ENCODE measurements at places on chromosomes 13 and 19.

DNA sequence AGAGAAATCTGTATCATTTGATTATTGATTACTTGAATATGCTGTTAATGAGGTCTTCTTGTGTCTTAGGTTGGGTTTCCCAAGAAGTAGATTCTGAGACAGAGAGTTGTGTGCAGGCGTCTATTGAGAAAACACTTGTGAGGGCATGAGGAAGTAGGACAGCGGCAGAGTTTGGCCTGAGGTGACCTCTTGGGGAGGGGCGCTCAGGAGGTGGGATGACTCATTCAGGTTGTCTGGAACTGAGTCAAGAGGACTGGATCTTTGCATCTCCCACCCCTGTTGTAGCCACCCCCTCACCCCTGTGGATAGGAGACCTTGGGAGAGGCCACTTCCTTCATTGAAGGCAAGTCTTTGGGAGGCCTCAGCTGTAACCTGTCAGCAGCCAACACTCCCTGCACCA, 35.2 kb upstream of the WDFY2 start:
- peak; percentile 62 for DNase-seq

- no peak for DNase-seq
Observed at GRCh38 chr13:76733671-76734070, 152.5 kb downstream of the KCTD12 start.

DNA sequence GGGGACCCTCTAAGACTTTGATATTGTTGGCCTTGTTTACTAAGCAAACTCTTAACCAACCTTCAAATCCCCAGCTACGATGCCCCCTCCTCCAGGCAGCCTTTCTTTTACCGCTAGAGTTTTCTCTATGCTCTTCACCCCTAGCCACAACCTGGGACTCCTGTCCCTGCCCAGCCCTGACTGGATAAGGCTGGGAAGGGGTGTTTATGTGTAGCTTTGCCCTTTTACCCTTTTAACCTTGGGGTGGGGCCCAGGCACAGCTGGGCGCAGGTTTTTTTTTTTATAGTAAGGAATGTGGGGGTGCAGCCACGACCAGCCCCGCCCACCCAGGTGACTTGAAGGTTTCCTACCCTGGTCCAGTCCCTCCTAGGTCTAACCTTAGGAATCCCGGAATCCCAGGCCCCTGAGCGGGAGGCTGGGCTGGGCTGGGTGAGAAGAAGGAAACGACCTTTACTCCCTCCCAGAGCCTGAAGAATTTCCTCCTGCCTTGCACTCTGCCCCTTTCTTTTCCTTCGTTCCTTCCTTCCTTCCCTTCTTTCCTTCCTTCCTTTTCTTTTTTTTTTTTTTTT, 12.2 kb downstream of the TJP3 start:
- DNase-seq, result no peak

DNA sequence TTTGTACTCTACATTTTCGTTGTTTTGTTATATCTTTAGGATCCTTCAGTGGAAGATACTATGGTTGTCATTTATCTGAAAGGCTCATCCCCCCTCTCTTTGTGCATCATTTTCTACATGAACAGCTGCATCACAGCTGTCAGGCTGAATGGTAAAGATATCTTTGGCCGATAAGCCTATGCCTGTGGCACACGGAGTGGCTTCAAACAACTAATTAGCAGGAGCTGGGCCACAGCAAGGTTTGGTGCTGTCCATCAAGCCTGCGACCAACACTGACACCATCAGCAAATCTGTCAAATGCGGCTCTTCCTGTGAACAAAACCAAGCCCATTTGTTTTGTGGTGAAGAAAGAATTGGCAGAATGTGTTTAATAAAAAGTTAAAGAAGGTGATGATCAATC, 334.4 kb downstream of the PCDH9 start:
- no peak for DNase-seq

GRCh38 chr13:48709213-48709612, 55.5 kb downstream of the CYSLTR2 start:
- DNase-seq, result no peak

DNA sequence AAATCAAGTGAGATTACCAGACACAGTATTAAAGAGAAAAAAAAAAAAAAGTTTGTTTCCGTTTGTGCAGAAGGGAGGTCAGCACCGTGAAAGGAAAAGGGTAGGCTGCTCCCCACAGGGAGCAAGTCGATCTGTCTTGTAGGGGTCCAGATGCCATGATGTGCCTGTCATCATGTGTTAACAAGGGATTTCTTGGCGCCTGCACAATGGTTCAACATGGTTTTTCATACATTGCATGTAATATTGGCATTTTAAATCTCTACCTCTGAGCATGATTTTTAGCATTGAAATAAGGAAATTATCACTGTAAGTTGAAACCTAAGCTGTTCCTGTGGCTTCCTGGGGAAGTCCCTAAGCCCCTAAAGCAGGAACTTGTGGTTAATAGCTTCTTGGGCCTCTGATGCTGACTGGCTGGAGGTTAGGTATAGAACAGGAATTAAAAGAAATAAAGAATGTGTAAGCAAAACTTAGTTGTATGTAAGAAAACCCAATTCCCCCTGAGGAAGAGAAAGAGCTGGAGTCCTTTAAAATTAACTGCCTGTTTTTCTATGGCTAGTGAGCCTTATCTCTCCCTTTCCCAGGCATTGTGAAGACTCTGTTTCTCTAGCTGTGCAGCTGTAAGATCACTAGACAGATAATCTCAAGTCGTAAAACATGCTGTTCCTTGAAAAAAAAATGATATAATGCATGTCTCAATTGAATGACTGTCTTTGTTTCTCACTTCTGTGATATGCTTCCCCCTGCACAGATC, 7.4 kb upstream of the FCGBP start:
- DNase-seq, result peak; percentile 91

DNA sequence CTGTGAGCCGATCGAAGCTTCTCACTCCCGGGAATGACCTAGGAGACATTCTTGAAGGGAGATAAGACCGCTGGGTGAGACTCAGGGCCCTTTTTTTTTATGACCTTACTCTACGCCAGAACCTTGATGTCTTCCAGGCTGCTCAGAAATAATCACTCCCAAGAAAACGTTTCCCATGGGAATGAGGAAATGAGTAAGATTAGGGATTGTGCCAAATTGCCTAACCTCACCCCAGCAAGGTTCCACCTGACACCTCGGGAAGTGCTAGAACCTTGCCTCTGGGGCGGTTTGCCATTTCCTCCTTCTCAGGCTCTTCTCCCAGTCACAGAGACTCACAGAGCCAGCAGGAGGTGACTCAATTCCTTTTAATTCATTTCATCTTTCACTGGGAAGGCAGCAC, 2.3 kb downstream of the SLC46A3 start:
- DNase-seq, result no peak

- DNase-seq, result peak; percentile 47
Observed at GRCh38 chr19:49019242-49019932, 2.5 kb upstream of the LHB start.

- DNase-seq, result no peak
Observed at GRCh38 chr19:13764821-13765394, 586 bp downstream of the MRI1 start.

- DNase-seq, result no peak
Observed at GRCh38 chr19:37986048-37986750, 79.2 kb downstream of the SIPA1L3 start.

DNA sequence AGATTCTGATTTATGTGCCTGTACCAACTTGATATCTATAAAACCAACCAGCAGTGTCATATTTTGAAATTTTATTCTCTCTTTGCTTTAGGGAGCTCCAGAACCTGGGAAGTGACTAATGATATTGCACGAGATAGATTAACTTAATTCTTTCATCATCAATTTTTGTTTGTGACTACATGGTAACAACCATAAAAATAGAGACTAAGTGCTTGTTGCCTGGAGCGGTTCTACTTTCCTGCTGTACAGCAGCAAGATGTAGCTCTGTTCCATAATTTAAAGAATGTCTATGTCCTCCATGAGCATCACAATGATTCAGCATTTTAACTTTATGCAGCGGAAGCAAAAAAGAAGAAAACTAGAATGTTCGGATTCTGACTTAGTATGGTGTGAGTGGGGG, 275.6 kb downstream of the KLF5 start:
- DNase-seq, result peak; percentile 22

DNA sequence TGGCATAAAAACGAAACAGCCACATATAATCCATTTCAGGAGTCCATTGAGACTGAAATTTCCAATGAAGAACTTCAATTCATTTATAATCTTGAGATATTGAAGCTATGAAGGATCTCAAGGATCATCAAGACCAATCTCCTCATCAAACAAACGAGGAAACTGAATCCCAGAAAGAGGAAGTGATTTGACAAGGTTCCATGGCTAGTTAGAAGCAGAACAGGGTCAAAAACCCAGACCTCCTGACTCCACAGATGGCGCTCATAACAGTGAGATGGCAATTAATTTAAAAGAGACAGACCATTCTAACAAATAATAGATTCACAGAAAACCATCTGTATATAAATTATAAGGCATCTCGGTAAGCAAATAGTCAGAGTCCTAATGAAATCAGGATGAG, 229.7 kb downstream of the KCTD12 start:
- DNase-seq, result peak; percentile 51

DNA sequence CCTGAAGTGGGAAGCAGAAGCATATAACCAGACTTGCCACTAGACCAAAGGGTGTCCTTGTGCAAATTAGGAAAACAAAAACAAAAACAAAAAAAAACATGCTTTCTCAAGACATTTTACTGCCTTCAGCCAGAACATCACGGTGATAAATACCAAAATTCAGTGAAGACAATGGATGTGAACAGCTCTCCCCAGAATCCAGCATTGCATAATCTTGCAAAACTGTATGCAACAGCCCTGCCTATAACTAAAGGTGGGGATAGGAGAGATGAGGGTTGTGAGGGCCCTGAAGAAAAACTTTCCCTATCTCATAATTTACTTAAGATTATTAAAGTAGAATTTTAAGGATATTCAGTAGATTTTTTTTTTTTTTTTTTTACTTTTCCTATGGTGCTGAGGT, 24.9 kb upstream of the NDFIP2 start:
- DNase-seq, result no peak

DNA sequence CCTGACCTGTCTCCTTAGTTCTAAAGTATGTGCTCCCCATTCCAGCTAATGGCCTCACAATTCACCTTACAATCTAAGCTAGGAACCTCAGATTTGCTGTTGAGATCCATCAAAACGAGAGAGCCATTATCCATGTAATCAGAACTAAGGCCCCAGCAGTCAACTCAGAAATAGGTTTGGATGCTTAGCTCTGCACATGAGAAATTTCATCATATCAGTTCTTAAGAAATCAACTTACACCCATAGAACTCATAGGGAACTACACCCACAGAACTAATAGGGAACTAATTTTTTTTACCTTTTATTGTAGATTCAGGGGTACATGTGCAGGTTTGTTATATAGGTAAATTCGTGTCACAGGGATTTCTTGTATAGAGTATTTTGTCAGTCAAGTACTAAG, 28.7 kb downstream of the CYSLTR2 start:
- DNase-seq, result peak; percentile 80

GRCh38 chr19:12655546-12655945, 11.0 kb downstream of the MAN2B1 start:
- DNase-seq, result no peak

GRCh38 chr19:17209126-17210036, 5.8 kb upstream of the USE1 start:
- DNase-seq, result peak; percentile 25

- DNase-seq, result no peak
Observed at GRCh38 chr19:41910240-41910991, 17.8 kb downstream of the ERFL start.

GRCh38 chr19:57800696-57801095, 14.0 kb downstream of the ZNF552 start:
- DNase-seq, result no peak

- DNase-seq, result no peak
Observed at GRCh38 chr19:2808129-2808941, 11.3 kb upstream of the ZNF554 start.

DNA sequence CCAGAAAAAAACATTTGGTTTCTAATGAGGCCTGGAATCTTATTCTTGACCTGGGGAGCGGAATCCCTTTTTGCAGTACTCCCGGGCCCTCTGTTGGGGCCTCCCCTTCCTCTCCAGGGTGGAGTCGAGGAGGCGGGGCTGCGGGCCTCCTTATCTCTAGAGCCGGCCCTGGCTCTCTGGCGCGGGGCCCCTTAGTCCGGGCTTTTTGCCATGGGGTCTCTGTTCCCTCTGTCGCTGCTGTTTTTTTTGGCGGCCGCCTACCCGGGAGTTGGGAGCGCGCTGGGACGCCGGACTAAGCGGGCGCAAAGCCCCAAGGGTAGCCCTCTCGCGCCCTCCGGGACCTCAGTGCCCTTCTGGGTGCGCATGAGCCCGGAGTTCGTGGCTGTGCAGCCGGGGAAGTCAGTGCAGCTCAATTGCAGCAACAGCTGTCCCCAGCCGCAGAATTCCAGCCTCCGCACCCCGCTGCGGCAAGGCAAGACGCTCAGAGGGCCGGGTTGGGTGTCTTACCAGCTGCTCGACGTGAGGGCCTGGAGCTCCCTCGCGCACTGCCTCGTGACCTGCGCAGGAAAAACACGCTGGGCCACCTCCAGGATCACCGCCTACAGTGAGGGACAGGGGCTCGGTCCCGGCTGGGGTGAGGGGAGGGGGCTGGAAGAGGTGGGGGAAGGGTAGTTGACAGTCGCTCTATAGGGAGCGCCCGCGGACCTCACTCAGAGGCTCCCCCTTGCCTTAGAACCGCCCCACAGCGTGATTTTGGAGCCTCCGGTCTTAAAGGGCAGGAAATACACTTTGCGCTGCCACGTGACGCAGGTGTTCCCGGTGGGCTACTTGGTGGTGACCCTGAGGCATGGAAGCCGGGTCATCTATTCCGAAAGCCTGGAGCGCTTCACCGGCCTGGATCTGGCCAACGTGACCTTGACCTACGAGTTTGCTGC, at the start of gene ICAM4:
ICAM4 (plus strand) TSS at position 153 of the 935 bp plus-strand sequence; CDS start at position 211, 58 bp downstream.
- peak; percentile 86 for DNase-seq

- DNase-seq, result no peak
Observed at GRCh38 chr13:23901365-23901764, 4.1 kb upstream of the C1QTNF9B start.

DNA sequence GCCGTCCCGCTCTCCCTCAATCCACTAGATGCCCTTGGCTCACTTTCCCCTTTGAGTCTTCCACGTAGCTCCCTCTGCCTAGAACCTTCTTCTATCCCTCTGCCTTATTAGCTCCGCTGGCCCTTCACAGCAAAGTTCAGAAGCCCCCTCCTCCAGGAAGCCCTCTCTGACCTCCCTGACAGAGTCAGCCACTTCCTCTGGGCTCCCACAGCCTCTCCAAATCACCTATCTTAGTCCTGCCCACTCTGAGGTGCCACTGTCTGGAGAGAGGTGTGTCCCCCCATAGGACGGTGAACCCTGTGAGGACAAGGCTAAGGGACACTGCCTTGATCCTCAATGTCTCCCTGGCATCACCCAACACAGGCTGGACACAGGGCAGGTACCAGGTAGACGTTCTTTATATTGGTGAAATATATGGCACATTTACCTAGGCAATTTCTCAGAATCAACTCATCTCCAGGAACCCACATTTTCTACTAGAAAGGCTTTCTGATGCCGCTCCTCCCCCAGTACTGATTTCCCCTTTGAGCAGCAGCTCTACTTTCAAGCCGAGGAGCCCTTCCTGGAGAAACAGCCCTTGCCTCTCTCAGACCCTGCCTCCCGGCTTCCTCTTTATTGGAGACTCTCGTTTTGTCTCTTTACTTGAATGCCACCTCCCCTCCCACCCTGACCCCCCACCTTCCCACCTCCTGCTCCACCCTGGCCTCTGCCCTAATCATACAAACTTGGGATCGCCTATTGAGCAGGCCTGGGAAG, 3.4 kb upstream of the TGFB1 start:
- no peak for DNase-seq

- DNase-seq, result no peak
Observed at GRCh38 chr19:38252385-38252784, 3.8 kb downstream of the PPP1R14A start.

GRCh38 chr13:40589285-40590109, 76.9 kb downstream of the FOXO1 start:
- DNase-seq, result peak; percentile 83

- peak; percentile 60 for DNase-seq
Observed at GRCh38 chr19:10855879-10856522, 7.8 kb downstream of the C19orf38 start.
